ENCODE measurements at places on chromosomes 6 and 20.

DNA sequence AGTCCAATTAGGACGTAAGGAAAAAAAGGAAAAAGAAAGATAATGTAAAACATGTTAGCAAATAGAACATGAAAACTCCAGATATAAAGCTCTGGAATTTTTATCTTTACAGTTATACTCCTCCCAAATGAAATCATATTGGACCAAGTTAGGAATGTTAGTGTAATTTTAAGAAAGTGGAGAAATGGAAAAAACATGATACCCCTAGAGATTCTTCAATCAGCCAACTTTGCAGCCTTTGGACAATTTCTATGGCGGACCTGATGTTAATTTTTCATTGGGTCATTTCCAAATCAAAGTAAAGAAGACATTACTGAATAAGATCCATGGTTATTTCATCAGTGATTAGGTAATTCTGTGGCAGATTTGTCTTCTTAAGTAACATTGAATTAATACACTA is 748.7 kb downstream of the RFPL4B start:
- no peak for DNase-seq

- DNase-seq = no peak
These were observed 13.5 kb upstream of the MAS1 start for GRCh38 chr6:159877256-159877808.

- DNase-seq = no peak
These were observed 17.2 kb upstream of the AHI1 start for GRCh38 chr6:135514706-135515105.

DNA sequence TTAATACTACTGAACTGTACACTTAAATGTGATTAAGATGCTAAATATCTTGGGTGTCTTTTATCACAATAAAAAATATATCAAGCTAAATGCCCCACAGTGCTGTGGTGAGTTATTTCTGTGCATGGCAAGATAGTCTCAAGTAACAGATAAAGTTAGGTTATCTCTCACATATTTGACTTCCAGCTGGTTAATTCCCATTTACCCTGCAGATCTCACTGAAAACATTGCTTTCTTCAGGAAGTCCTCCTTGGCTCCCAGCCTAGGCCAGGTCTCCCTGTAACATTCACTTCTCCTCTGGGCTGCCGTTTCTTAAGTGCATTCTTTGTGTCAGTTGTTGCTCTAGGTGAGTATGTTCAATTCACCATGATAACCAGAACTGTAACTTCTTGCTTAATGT is 59.1 kb downstream of the SLC22A1 start:
- no peak for DNase-seq

Data from choroid plexus epithelial cell (primary cell).